ENCODE measurements at places on chromosomes 7 and 10.

DNA sequence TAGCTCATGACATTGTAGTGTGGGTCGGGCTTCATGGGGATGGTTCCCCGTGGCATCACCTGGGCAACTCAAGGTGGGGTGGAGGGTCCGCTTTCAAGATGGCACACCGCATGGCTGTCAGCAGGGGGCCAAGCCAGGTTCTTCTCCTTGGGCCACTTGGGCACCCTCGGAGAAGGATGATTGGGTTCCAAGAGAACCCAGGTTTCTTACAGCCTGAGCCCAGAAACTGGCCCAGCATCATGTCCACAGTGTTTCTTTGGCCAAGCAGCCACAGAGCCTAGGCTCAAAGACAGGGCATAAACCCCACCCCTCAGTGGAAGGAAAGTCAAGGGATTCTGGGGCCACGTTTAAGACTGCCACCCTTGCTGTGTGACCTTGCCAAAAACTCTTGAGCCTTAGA lies 110.6 kb downstream of the PTPN20 start:
- DNase-seq = no peak

DNA sequence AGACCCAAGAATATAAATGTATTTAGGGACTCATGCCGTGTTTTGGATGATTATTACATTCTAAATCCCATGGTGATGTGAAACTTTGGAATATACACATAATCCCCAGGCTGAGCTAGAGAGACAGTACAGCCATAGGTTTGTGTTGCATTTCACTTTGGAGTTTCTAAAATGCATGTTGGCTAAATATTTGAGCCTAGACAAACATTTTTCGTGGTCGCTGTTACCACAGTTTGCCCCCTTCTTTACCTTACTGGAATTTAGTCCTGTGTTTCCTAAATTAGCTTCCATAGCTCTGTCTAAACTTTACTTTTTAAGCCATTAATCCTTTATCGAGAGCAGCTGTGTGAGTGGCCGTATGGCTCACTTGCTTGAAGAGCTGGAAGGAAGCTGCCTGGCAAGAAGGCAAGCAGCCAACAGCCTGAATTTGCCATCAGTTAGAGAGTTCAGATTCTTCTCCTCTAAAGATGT lies 192.0 kb downstream of the BICC1 start:
- DNase-seq = no peak

DNA sequence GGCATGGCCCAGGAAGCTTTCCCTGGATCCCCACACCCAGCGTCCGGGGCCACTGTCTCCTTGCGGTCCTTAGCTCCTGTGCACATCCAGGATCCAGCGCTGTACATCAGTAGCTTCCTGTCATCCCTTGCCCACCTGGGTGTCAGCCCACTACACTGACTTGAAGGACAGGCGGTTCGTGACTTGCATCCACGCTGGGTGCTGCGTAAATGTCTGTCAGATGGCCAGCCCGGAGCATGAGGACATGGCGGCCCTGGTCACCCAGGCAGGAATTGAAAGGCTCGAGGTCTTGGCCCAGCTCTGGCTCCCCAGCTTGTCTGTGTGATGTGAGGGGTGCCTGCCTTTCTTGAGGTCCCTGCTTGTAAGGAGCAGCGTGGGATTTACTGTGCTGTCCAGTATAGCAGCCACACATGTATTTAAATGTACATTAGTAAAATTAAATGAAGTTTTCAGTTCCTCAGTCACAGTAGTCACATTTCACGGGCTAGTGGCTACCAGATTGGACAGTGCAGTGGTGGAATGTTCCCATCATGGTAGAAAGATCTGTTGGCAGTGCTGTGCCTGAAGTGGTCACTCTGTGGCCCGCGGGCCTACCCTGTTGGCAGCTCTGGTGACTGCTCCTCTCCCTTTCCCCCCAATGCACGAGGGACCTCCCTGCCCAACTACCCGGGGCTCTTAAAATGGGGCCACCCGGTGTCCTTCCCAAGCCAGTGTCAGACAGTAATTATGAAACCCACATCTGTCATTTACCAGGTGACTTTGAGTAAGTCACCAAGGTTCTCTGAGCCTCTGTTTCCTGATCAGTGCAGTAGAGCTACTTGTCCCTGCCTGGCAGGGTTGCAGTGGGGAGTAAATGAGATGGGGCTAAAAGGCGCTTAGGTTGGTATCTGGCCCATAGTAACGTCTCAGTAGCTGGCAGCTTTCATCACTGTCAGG lies 97.8 kb upstream of the PPIF start:
- no peak for DNase-seq

DNA sequence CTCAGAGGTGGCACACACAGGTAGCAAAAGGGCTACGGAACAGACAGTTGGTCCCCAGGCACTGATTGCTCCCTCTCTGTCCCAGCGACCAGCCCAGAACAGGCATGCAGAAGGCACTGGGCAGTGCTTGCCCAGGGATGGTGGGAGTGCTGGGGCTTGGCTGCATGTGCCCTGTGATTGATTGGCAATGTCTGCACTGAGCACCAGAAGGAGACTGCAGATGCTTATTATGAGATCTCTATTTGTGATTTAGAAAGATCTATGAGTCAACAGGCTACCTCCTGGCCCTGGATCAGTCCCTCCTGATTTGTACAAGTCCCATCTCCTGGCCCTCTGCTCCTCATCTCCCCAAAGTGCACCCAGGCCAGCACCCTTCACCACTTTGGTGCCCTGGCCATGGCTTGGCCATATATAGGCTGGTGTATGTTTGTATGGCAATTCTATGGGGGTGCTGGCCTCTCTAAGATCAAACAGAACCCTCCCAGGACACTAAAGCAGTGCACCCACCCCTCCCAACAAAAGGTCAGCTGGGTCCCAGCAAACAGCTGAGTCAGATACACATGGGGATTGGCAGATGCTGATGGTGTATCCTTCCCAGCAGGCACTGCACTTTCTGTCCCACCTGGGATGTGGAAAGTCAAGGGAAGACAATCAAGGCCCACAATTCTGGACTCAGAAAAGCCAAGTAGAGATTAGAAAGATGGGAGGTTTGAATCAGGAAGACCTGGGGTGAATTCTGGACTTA lies 30.9 kb downstream of the CAMK2B start:
- DNase-seq = no peak

DNA sequence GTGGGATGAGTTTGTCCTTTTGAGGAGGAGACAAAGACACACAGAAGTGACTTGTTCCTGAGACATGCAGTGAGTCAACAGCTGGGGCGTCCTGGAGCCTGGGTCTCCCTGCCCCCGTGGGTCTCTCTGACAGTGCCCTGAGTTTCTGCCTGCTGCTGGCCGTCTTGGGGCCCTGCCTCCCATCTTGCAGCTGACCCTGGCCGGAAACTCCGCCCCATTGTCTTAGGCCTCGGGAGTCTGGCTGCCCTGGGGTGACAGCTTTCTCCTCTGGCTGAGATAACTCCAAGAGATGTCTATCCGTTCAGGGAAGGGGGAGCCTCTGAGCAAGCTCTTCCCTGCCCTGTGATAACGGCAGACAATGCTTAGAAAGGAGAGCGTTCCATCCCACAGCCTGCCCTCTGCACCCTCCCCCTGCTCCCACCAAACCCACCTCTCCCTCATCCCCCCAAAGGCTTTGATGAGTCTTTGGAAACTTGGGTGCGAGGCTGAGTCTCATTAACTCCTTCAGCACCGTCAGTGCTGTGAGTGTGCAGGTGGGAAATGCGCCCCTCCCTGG lies 69.5 kb upstream of the PODXL start:
- peak; percentile 37 for DNase-seq

- DNase-seq = no peak
Observed at GRCh38 chr10:24849501-24850299, 102.7 kb downstream of the PRTFDC1 start.

GRCh38 chr10:131973160-131973951 lies 8.4 kb downstream of the BNIP3 start:
- no peak for DNase-seq

- DNase-seq = no peak
Observed at GRCh38 chr7:149367418-149368180, 93.3 kb downstream of the ZNF777 start.

DNA sequence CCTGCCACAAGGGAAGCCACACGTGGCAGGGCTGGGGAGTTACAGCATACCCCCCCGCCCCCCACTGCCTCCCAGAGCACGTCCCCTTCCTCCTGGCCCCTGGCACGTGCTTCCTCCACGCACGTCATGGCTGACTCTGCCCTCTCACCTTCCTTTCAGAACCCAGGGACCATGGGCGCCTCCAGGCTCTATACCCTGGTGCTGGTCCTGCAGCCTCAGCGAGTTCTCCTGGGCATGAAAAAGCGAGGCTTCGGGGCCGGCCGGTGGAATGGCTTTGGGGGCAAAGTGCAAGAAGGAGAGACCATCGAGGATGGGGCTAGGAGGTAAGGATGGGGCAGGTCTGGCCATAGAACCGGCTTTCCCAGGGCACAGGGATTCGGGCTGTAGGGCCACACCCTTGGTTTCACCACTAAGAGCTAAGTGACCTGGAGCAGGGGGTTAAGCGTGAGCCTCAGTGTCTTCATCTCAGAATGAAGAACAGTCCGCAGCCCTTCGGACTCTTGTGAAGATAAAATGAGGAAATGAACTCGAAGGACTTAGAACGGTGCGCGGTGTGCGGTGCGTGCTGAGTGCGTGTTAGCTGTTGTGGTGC lies 2.5 kb downstream of the NUDT1 start:
- DNase-seq = no peak

- no peak for DNase-seq
Observed at GRCh38 chr10:124161601-124162000, 68.2 kb upstream of the CHST15 start.

GRCh38 chr7:115910541-115911164 lies 119.9 kb downstream of the TFEC start:
- DNase-seq = no peak

DNA sequence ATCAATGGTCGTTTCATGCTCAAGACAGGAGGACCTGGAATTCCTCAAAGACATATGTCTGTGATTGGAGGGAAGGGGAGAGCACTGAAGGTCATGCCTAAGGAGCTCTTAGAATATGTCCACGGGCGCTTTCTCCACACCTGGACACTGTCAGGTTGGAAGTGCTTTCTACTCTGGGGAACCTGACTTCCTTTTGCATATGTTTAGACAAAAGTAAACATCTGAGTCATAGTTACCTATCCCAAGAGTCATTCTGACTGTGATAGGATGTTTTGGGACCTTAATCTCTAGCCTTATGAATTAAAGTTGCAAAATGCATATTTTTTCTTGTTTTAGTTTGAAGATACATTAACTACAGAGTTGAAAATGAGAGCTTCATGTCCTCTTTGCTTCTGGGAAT lies 251.7 kb downstream of the KLF6 start:
- no peak for DNase-seq

DNA sequence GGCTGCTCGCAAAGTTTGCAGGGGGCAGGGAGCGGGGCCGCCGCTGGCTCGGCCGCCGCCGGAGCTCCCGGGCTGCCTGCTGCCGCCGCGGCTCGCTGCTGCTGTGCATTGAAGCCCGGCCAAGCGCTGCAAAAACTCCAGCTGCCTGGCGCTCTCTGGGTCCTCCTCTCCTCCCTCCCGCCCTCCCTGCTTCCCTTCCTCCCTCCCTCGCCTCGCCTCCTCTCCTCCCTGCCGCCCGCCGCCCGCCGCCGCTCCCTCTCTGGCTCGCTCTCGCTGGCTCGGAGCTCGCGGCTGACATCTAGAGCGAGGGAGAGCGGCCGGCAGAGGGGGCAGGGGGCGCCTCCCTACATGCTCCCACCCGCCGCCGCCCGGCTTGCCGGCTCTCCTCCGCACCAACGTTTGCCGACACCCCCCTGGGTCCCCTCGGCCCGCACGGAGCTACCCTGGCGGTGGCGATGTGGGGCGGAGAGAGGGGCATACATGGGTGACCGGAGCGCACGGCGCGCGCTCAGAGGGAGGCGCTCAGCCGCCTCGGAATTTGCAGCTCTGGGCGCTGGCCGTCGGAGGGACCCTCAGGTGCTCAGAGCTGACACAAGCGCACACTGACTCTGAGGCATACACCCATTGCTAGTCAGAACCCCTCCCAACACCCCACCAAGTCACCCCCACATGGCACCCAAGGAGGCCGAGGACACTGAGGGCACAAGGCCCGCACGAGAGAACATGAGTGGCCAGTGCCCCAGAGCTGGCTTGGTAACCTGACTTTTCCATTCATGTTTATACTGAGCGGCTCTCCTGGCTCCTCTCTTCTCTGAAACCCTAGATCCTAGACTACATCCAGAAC lies 1.2 kb upstream of the PLXNA4 start:
- DNase-seq = no peak

DNA sequence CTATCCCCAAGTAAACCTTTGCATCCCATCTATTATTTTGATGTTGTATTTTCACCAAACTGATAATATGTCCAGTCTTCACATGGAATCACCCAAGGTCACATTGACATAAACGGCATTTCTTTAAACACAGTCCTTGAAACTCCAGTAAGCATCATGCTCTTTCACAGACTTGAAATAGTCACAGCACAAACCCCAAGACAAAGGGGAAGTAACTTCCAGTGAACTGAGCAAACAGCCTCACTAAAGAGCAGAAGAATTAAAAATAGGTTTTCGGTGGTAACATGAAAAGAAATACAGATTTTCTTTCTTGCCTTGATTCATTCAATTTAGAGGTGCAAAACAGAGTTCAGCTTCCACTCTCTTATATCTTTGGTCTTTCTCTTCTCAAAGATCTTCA lies 253.7 kb downstream of the SFMBT2 start:
- no peak for DNase-seq

DNA sequence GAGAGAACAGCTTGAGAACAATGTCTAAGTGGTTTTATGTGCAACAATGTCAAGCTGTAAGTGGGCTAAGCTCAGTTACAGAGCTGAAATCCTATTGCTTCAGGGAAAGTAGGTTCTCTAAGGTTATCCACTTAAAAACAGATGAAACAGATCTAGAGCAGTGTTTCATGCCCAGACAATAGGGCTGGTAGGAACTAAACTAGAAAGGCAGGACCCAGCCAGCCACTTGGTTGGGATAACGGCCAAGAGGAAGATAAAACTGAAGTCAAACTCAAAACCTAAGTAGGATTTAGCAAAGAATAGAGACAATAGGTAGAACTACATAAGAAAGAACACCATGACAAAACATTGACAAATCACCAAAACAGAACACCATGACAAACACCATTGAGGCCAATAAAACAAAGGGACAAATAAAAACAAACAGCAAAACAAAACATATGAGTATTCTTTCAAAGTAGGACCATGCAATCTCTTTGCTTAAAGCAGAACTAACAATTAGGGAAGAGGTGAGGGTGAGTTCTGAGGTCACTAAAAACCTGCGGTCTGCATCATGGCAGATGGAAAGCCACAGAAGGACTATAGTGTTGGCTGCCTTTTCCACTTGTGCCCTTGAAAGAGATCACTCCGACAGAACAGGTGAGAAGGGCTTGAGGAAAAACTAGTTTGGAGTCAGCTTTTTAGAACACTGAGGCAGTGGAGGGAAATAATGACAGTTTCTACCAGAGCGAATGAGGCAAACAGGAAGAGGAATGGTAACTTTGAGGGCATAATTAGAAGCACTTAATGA lies 81.0 kb downstream of the HGF start:
- DNase-seq = no peak

- DNase-seq = no peak
Observed at GRCh38 chr10:52488606-52489485, 174.8 kb downstream of the DKK1 start.

DNA sequence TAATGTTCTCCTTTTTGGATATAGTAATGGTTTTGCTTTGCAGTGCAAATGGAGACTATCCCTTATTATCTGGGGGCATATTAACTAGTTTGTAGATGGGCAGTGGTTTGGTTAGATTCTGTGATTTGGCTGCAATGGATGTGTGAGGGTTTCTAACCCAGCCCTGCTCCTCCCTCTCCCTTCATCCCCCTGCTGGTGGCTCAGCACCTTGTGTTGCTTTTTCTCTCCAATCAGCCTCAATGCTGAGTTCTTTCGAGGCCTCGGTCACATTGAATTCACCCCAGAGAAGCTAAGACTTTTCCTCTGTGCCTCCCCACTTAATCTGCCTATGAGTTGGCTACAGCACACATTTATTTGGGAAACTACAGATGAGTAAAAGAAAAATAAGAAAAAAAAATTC lies 120.0 kb downstream of the MALRD1 start:
- DNase-seq = no peak

GRCh38 chr10:107739951-107740350 lies 575.4 kb upstream of the SORCS1 start:
- no peak for DNase-seq
